ENCODE measurements at places on chromosomes 6 and 20.

DNA sequence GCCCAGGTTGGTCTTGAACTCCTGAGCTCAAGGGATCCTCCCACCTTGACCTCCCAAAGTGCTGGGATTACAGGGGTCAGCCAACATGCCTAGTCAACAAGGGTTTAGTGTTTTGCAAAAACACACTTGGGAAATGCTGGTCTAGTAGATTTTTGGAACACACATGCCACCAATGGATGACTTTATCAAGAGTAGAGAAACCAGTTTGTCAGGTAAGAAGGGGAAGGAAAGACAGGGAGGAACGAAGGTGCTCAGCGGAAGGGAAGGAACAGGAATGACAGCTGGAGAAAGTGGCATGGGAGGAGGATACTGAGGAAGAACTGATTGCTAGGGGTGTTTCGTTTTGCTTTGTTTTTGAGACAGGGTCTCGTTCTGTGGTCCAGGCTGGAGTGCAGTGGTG, 15.6 kb upstream of the SEC63 start:
- DNase-seq = no peak

DNA sequence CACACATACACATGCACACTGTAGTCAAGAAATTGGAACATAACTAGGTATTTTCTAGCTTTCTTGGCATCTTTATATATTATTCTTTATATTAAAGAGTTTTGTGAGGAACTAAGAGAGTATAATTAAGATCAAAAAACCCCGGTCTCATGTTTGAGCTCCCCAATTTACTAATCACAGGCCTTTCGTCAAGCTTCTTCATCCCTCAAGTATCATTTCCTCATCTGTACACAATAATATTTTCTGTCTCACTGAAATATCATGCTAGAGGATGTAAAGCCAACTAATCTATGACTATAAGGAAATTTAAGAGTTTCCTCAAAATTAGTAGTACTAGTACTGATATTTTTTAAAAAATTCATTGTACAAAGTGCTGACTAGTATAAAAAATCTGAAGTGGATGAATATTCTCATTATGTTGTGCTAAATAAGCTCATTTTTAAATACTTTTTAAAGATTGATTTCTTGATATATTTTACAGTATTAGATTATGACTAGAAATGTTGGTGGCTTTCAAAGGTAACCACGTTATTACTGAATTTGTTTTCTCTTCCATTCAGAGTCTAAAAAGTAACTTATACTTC, 28.0 kb downstream of the PEX3 start:
- no peak for DNase-seq

DNA sequence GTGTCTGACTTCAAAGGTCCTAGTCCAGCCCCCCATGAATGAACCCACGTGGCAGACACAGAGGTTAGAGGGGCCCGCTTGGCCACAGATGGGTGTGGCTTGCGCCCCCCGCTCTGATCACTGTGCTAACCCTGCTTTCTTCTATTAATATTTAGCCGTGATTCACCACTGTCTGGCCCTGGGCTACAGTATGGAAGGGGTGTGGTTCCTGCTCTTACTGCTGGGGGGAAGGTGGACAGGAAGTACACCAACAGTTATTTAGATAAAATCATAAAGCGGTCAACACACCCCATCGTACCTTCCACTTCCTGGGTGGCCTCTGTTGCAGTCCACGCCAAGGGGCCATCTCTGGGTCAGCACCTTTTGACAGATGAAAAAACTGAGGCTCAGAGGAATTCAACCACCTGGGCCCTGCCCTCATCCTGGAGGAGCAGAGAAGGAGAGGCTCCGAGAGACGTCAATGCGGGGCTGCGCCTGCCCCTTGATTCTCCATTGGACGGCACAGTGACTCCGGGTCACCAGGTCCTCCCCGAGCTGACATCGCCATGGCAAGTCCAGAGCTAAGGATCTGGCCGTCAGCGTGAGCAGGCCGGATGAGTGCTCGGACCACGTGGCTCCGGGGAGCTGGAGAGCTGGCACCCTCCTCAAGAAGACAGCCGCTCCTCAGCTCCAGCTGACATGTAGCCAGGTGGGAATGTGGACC, 206.3 kb downstream of the PREX1 start:
- DNase-seq = no peak

DNA sequence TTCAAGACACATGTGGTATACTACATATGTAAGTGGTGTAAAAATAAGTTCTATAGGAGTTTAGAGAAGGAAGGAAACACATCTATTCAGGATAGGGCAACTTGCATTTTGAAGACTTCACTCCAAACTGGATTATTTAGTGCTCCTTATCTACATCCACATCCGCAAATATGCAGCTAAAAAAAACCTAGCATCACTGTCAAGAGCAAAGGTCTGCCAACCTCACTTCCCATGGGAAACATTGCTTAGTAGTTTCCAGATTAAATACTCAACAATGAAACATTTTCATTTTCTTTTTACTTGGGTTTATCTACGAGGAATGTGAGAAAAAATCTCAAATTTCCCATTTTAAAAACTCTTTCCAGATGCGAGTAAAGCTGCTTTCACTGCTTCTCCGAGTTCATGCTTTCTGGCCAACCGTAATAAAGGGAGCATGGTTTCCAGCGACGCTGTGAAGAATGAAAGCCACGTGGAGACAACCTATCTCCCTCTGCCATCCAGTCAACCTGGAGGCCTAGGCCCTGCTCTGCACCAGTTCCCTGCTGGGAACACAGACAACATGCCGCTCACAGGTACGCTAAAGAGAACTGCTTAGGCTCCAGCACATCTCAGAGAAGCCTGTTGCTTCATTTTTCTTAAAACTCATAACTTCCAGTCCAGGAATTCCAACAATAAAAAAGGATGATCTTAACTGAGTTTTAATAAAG, 48.2 kb downstream of the RFX6 start:
- no peak for DNase-seq

All from NCI-H526 (cell line).